Ovary (tissue), 10 donors: ENCODE measurements at places on chromosomes 11 and 22. TPM values are rescaled to one million over a fixed set of nuclear protein-coding genes. Genes with fewer than 3 reads are reported as not detected.

GRCh38 chr22:50571264-50572175, 6.7 kb downstream of the CPT1B start:
- no peak overlapping the region for H3K4me3 ChIP-seq
- no peaks in the 10 kb centered on the region for H3K27me3 ChIP-seq
- no peak for DNase-seq

The IGLL5 gene
- not detected for total RNA-seq

DNA sequence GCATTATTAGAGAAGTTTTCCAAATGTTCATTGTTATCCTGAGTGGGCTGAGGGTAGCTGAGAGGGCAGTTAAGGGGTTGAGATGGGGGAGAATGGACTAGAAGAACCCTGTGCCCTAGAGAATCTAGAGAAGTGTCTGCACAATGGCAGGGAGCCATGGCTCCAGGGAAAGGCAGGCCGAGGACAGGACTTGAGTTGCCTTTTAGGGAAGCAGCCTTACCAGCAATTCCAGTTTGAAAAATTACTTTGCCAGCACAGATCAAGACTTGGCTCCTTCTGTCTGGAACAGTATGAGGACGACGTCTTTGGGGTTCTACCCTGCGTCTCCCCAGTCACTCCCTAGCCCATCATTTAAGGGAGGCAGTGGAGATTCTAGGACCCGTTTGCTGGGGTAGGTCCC, 25.7 kb upstream of the MICAL3 start:
- DNase-seq, result no peak
- peaks cover 5% of the 10 kb centered on the region for H3K4me1 ChIP-seq
- H3K27ac ChIP-seq, result no peak overlapping the region
- H3K36me3 ChIP-seq, result no peaks in the 10 kb centered on the region
- H3K4me3 ChIP-seq, result no peak overlapping the region

DNA sequence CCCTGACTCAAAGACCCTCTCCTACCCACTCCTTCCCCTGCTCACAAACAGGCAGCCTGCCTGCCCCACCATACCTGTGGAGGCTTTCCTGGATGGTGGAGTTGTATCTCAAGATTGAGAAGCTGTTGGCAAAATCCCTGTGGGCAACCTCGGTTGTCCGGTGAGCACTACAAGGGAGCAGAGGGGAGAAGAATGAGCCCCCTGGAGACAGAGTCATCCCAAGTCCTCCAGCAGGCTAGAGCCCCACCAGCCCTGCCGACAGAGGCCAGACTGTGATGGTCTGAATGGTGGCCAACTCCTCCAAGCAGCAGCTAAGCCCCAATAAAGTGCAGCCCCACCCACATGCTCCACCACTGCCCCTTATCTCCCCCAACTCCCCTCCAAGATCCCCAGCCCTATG, 17.5 kb downstream of the TMPRSS13 start:
- peaks cover 12% of the 10 kb centered on the region for H3K4me1 ChIP-seq
- no peak for DNase-seq
- H3K4me3 ChIP-seq, result no peak overlapping the region
- no peak overlapping the region for H3K27ac ChIP-seq

DNA sequence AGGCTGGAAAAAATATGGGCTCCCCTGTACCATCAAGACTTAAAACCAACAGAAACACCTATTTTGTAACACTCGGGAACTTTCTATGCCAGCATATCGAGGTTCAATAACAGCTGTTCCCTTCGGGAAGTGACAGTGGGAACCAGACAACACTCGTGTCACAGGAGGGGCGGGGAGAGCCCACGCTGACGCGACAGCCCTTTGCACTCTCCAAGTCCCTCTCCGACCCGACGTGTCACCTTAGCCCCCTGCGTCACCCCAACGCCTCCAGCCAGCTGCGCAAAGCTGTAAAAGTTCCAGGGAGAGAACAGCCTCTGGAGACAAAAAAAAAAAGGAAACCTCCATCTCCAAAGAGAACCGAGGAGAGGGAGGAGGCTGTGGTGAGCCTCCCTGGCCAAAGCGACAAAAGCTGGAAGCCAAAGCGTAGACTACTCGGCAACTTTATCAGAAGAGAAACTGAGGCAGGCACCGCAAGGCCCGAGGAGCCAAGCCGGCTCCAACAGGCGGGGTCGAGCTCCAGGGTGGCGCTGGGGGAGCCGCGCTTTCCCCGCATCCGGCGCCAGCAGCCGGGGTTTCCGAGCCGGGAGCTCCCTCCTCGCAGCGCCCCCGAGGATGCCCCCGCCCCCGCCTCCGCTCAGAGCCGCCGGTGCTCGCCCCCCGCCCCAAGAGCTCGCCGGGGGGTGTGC, 751 bp downstream of the ARFGAP3 start:
- peak overlapping the region; percentile 85 for H3K27ac ChIP-seq
- DNase-seq, result peak; percentile 61
- peak overlapping the region; percentile 58 for H3K4me3 ChIP-seq
- no peaks in the 10 kb centered on the region for H3K36me3 ChIP-seq
- no peaks in the 10 kb centered on the region for H3K27me3 ChIP-seq

- no peaks in the 10 kb centered on the region for H3K27me3 ChIP-seq
- DNase-seq, result no peak
- H3K4me1 ChIP-seq, result no peaks in the 10 kb centered on the region
- no peak overlapping the region for H3K4me3 ChIP-seq
- no peaks in the 10 kb centered on the region for H3K36me3 ChIP-seq
These were observed 27.4 kb downstream of the TUG1 start for GRCh38 chr22:30996462-30996861.
